ENCODE measurements at places on chromosomes 5 and 9.

DNA sequence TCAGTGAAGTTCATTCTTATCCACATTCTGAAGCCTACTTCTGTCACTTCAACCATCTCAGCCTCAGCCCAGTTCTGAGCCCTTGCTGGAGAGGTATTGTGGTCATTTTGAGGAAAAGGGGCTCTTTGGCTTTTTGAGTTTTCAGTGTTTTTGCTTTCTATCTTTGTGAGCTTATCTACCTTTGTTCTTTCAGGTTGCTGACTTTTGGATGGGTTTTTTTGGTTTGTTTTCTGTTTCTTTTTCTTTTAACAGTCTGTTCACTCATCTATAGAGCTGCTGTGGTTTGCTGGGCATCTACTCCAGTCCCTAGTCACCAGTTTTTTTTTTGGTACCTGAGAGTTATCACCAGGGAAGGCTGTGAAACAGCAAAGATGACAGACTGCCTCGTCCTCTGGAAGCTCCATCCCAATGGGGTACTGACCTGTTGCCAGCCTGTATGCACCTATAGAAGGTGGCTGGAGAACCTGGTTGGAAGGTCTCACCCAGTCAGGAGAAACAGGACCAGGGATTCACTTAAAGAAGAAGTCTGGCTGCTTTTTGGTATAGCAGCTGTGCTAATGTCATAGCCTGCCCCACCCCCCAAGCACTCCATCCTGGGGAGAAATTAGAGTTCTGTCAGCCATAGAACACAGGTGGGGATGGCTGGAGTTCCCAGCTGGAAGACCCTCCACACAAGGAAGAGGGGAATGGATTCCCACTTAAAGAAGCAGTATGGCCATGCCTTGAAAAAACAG is 138.6 kb upstream of the TSLP start:
- DNase-seq: no peak

GRCh38 chr5:128974567-128974966 is 9.3 kb downstream of the SLC27A6 start:
- DNase-seq: no peak

- no peak for DNase-seq
Observed at GRCh38 chr5:179180061-179180610, 120.0 kb downstream of the ZNF354C start.

DNA sequence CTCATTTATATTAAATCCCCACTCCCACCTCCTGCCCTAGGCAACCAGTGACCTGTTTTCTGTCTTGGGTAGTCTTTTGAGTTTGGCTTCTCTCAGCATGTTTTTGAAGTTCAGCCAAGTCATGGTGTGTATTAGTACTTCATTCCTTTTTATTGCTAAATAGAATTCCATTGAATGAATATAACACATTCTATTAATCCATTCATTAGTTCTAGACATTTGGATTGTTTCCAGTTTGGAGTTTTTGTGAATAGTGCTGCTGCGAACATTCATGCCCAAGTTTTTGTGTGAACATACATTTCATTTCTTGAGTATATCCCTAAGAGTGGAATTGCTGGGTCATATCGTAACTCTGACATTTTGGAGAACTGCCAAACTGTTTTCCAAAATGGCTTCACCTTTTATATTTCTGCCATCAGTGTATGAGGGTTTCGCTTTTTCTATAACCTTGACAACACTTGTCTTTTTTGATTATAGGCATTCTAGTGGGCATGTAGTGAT is 2.7 kb downstream of the ZNF346 start:
- DNase-seq: no peak

DNA sequence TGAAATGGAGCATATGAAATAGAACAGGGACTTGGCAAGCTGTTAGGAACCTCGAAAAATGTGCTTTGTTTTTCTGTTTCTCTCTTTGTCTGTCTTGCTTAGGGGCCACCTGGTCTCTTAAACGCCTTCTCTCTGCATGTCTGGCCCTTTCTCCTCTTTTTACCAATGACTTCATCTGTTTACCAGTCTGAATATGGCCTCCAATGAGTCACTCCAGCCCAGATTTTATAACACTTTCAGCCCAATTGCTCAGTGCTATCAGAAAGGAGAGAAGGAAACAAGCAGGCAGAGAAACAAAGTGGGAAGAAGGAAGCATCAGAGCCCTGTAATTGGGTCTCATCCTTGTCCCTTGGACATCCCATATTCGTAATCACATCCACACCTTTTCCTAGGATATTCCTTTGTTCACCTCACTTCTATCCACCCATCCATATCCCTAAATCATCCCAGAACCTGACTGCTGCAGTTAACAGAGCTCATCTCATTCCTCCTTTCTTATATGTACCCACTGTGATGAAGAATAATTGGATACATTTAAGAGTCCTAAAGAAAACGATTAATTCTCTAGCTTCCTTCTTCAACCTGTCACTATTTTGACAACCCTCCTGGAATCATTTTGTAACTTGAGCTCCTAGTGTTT is 151.8 kb upstream of the GPR151 start:
- no peak for DNase-seq

DNA sequence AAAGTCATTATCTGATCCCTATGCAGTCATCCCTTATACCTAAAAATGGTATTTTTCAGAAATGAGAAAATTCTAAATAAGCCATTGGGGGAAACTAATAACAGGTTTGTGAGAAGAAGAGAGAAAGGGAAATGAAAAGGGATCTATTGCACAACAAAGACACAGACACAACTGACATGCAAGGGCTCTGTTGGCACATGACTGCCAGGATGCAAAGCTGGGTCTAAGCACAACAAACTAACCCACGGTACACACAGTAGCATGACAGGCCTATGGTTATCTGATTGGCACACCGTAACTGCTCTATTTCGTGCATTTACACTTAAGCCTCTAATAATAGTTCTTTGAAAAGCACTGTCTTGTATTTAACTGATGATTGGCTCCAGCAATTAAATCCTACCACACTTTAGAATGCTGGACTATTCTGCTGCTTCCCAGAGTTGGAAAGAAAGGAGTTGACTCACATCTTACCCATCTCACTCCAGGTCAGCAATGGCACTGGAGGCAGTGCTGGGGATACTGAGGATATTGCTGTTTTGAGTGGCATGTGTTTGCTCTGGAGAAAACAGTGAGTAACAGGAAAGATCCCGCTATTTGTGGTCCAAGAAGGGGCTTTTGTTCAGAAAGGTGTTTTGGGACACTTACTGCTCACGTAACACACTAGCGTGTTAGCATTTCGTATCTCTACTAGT is 328.3 kb downstream of the GLIS3 start:
- no peak for DNase-seq

DNA sequence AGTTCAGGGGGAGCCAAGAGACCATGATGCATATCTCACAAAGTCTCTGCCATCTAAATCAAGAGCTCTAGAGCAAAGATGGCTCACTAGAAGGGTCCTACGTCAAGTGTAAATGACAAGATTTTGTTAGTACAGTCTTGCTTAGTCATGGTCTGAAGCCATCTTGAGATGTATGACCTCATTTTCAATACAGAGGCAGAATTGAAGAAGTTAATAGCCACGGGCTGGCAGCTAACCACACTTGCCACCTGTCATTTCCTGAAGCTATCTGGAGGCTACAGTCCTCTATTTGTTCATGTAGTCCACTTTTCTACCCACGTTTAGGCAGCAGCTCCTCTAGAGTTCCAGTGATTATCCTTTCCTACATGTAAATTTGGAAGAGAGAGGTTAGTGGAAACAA is 231.7 kb upstream of the CDH12 start:
- DNase-seq: no peak

GRCh38 chr9:21761309-21761901 is 41.0 kb upstream of the MTAP start:
- no peak for DNase-seq

DNA sequence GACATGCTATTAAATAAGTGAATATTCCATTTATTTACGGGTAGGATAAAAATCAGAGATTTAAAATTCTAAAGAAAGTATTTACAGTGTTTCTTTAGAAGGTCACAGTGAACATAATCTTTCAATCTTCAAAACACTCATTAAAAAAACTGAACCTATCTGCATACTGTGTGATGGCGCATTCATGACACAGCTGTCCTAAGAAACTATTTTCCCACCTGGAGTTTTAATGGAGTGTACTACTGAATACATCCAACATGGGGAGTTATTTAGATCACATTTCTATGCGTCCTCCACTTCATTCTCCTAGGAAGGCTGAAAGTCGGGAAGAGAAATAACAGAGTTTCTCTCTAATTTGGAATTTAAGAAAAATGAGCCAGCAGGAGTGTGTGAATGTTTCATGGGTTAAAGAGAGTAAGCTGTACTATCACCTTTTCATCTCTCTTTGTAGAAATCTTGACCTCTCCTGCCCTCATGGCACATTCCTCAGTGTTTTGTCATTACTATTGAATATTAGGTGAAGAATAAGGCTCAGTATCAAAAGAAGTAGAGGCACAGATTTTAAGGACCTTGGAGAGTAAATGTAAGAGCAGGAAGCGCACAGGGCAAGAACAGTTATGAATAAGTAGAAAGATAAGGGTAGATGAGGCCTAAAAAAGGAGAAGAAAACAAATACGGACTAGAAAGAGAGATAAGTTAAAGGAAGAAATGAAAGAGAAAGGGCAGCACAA is 551.2 kb upstream of the TUSC1 start:
- no peak for DNase-seq

- no peak for DNase-seq
Observed at GRCh38 chr5:35816881-35817521, 39.7 kb upstream of the IL7R start.

DNA sequence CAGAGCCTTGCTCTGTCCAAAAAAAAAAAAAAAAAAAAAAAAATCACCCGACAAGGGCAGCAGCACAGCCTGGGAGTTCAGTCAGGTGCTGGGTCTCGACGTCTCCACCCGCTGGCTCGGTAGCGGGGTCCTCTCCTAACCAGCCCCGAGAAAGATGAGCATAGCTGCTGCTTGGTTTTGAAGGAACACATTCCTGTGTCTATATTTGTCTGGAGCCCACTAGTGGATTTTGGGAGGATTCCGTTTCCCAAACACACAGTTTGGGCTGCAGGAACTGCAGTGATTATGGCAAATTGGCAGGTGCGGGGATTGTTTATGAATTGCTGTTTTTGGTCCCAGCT is 1.2 kb downstream of the OTULINL start:
- no peak for DNase-seq

DNA sequence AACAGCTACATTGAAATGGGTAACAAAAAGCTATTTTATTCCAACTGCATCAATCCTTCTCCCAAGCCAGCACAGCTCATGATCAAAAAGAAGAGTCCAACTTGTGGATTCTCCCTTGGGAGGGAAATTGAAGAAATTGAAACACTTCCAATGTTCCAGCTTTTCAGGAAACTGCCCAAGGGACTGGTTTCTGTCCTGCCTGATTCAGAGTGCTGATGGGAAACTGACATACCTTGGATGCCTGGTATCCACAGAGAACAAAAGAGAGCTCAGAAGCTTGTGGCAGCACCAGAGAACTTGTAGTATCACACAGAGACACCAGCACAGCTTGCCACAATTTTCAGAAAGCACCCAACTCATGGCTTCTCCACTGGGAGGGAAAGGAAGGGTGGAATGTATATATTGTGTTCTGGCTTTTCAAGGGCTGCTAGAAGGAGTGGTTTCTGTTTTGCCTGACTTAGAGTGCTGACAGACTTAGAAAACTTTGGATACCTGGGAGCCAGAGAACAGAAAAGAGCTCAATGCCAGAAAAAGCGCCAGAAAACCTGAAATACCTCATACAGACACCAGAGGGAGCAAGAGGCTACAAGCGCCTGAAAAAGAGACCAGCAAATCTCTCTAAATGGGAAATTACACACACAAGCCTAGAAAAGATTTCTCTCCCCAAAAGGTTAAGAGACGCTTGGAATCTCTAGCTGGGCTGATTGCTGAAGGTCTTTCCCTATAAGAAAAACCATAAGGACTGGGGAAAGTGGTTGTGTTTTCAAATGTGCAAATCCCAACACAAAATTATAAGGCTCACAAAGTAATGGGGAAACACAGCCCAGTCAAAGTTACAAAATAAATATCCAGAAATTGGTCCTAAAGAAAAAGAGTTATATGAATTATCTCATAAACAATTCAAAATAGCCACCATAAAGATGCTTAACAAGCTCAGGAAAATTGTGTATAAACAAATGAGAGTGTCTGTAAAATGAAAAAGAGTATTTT is 178.8 kb downstream of the SPOCK1 start:
- DNase-seq: peak; percentile 14
